ENCODE measurements at places on chromosomes 7 and 10. TPM values are rescaled to one million over a fixed set of nuclear protein-coding genes. Genes with fewer than 3 reads are reported as not detected.

Gene NODAL
- not detected for total RNA-seq

Gene BLNK
- total RNA-seq: 8.8 TPM

Gene SMNDC1
- 12.3 TPM for total RNA-seq

Gene OR13A1
- total RNA-seq: not detected

Gene TFPI2
- total RNA-seq: 0.74 TPM

Gene ITGB8
- 62.6 TPM for total RNA-seq

Gene SYCE1
- total RNA-seq: not detected

Gene GNGT1
- not detected for total RNA-seq

GRCh38 chr10:75542084-75542483, 110.7 kb downstream of the LRMDA start:
- no peak for DNase-seq

GRCh38 chr7:111138193-111138569, 47.3 kb downstream of the LRRN3 start:
- DNase-seq: no peak

DNA sequence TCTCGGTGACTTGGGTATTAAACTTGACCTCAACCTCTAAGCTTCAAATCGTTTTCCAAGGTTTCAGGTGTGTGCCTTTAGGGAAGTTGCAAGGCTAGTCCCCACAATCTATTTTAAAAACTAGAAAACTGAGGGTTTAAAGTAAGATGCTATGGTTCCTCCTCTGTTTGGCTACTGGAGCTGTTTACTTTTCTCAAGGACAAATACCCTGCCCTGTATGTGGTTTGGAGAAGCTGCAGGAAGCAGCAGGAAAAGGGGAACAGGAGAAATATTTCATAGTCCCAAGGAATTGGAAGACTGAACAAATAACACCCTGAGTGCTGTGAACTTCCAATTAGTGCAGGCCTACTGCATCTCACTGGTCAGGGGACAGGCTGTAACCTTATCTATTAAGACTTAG, 135.9 kb downstream of the NRP1 start:
- DNase-seq: no peak

DNA sequence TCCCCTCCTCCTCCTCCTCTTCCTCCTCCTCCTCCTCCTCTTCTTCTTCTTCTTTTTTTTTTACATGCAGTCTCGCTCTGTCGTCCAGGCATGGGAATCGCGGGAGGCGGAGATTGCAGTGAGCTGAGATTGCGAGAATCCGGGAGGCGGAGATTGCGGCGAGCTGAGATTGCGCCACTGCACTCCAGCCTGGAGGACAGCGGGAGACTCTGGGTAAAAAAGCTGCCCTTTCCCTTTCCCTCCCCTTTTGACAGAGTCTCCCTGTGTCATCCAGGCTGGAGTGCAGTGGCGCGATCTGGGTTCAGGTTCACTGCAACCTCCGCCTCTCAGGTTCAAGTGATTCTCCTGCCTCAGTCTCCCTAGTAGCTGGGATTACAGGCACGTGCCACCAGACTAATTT, 168.1 kb upstream of the MALRD1 start:
- no peak for DNase-seq

- DNase-seq: no peak
Observed at GRCh38 chr10:62019685-62020359, 118.3 kb downstream of the ARID5B start.

DNA sequence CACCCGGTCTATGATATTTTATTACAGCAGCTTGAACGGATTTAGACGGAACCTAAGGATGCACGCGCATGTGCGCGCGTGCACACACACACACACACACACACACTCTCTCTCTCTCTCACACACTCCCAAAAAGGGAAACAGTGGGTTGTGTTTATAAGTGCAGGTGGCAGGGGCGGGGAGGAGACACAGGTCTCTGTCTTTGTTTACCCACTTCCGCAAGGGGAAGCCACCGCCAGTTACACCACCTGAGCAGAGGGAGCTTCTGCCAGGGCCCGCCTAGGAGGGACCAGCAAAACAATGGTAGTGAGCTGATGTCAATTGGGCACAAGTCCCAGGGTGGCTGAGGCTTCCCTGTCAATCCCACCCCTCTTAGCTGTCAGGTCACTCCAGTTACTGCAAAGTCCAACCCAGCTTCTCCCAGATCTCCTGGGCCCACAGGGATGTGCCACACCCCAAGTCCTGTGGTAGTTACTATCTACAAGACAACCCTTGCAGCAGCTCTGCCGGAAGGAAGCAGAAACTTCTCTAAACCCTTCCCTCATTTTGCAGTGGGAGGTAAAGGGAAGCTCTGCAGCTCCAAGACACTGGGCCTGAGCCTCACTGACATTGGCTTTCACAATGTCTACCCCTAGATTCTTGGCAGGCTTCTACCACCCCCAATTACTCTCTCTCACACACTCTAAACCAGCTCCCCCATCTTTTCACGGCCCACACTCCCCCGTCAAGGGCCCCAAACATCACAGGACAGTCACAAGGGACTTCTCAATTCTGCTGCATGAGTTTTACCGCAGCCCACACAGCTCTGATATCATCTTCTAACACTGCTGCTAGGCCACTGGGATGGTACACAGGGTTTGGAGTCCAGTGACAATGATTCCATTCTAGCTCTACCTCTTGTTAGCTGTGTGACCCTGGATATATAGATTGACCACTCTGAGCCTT, 17.6 kb downstream of the ANXA11 start:
- DNase-seq: no peak

- no peak for DNase-seq
Observed at GRCh38 chr10:19431622-19432351, 383.2 kb downstream of the MALRD1 start.

- DNase-seq: no peak
Observed at GRCh38 chr10:79245539-79246208, 101.6 kb upstream of the PPIF start.

DNA sequence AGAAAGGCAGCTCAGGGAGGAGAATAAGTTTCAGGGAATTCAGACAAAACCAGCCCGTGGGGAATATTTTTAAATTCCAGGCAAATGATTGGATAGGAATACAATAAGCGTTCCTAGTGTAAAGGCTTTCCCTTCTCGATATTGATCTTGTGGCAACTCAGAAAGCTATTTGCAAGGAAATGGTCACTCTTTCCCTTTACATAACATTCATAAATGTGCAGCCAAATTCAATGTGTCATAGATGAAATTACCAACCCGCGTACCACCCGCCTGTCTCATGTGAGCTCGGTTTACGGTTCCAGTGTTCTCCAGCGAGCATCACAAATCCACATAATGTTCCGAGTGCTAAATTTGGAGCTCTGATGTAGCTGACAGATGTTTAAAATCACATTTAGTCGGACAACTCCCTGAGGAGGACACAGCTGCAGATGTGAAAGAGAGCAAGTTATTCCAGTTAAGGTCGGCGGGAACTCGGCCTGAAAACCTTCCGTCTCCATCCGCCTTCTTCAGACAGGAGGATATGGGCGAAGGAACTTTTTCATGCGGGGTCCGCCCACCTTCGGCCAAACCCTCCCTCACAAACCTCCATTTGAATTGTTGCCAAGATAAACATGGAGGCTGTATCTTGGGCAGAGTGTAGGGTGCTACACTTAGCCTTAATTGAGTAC, 327.0 kb downstream of the RNLS start:
- DNase-seq: peak; percentile 91

DNA sequence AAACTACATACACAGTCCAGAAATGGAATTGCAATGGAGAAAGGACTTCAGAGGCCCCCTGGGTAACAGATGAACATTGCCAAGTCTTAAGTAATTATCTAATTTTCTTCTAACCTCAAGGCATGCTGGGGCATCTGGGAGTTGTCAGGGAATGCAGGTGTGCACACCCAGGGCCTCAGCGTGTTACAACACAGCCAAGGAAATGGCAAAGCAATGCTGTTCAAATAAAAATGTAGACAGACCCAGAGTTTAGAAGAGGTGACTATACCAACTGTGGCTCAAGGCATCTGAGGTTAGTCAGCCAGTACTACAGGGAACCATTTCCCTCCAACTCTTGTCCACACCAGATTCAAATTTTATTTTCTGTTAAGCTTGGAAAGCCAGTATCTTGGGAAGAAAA, 73.6 kb downstream of the CCDC3 start:
- no peak for DNase-seq

GRCh38 chr7:167976-168791, 24.2 kb upstream of the FAM20C start:
- DNase-seq: no peak

DNA sequence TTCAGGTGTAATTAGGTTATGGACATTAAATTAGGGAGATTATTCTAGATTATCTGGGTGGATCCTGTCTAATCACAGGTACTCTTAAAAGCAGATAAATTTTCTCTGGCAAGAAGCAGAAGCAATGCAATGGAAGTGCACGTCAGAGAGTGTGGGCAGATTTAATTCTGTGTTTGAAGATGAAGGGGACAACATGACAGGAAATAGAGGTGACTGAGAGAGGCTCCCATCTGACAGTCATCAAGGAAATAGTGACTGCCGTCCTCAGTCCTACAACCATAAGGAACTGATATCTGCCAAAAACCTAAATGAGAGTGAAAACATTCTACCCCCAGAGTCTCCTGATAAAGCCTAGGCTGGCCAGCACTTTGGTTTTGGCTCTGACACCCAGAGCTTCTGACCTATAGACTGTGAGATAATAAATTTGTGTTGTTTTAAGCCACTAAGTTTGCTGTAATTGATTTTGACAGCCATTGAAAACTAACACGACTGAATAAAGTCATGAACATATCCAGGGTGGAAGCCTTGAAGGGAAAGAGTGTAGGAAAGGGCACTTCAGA, 30.5 kb upstream of the DDX50 start:
- DNase-seq: no peak

DNA sequence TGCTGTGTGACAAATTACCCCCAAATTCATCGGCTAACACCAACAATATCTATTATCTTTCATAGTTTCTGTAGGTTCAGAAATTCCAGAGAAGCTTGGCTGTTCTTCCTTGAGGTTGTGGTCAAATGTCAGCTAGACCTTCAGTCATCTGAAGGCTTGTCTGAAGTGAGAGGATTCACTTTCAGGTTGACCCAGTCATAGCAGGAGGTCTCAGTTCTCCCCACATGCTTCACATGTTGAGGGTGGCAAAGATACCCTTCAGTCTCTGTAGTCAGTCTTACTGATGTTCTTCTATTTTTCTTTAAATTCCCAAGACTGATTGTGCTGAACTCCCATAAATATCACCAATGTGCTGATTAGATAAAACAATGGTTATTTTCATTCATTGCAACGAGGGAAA, 1692.0 kb downstream of the REEP3 start:
- DNase-seq: no peak

- no peak for DNase-seq
Observed at GRCh38 chr7:155340721-155341120, 43.0 kb downstream of the INSIG1 start.

Measured in vagina (tissue), 2 donors.